Mesenchymal stem cell (in vitro differentiated cells and primary cell): ENCODE measurements at places on chromosomes 5 and 9.

GRCh38 chr9:93265301-93265971 is 81.5 kb downstream of the WNK2 start:
- no peak for DNase-seq
- H3K4me3 ChIP-seq, result no peak overlapping the region
- H3K27me3 ChIP-seq, result peaks cover 9% of the 10 kb centered on the region
- H3K36me3 ChIP-seq, result no peaks in the 10 kb centered on the region
- no peaks in the 10 kb centered on the region for H3K4me1 ChIP-seq

- H3K36me3 ChIP-seq, result peaks cover 10% of the 10 kb centered on the region
- H3K4me1 ChIP-seq, result peaks cover 10% of the 10 kb centered on the region
- H3K4me3 ChIP-seq, result no peak overlapping the region
- peak overlapping the region; percentile 5 for H3K27ac ChIP-seq
- H3K27me3 ChIP-seq, result no peaks in the 10 kb centered on the region
Observed at GRCh38 chr5:42993516-42994245, 46.4 kb downstream of the ANXA2R start.

DNA sequence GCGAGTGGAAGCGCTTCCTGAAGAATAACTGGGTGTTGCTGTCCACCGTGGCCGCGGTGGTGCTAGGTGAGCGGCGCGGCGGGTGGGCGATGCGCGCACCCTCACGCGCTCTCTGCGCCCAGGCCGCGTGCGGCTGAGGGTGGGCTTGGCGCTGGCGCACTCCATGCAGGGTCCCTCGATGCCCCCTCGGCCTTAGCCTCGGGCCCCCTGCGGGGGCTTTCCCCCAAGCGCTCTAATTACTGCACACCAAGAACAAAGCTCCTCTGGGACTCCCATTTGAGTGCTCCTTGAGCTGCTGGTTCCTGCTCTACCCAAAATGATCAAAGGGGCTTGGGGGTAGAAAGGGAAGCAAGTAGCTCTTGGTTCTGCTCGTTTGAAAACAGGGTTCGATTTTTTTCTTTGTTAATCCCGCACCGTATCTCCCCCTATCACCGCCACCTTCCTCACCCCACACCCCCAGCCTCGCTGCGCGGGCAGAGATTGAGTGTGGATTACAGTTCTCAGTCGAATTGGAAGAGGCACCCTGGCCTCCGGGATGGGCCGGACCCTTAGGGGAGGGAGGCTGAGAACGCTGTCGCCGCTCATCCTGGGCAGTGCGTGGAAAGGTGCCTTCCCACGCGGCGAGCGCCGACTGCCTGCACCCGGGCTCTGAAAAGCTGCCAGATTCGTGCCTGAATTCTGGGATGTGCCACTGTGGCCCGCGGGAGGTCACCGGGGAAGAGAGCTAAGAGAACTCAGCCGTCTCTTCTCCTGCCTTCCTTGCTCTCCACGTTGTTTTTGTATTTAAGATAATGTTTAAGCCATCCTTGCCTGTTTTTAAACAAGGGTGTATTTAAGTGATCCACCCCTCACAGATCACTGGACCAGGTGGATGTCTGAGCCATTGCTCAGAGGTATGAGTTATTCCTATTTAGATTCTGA is 697 bp downstream of the SLC1A1 start:
- H3K27me3 ChIP-seq, result no peaks in the 10 kb centered on the region
- H3K27ac ChIP-seq, result peak overlapping the region; percentile 43
- peaks cover 20% of the 10 kb centered on the region for H3K4me1 ChIP-seq

DNA sequence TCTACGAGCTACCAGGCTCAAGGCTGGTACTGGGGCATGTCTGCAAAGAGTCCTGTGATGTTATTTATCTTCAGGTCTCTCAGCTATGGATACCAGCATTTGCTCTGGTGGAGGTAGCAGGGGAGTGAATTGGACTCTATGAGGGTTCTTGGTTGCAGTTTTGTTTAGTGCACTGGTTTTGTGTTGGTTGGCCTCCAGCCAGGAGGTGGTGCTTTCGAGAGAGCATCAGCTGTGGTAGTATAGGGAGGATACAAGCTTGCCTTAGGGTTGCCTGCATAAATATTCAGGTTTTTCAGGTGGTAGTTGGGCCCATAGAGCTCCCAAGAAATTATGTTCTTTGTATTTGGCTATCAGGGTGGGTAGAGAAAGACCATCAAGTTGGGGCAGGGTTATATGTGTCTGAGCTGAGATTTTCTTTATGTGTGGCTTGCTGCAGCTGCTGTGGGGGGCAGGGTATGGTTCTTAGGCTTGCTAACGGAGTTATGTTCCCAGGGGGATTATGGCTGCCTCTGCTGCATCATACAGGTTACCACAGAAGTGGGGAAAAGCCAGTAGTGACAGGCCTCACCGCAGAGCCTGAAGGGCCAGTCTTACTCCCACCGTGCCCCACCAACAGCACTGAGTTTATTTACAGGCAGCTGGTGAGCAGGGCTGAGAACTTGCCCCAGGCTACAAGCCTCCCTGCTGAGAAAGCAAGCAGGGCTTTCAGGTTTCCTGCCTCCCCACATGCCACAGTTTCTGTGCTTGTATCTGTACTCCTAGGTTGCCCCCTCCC is 9.7 kb upstream of the RIOK2 start:
- H3K4me1 ChIP-seq, result no peaks in the 10 kb centered on the region
- no peaks in the 10 kb centered on the region for H3K27me3 ChIP-seq
- H3K36me3 ChIP-seq, result no peaks in the 10 kb centered on the region
- H3K4me3 ChIP-seq, result no peak overlapping the region
- DNase-seq, result peak; percentile 72
- peak overlapping the region; percentile 58 for H3K27ac ChIP-seq

- no peaks in the 10 kb centered on the region for H3K27me3 ChIP-seq
- DNase-seq, result no peak
- no peaks in the 10 kb centered on the region for H3K36me3 ChIP-seq
- no peak overlapping the region for H3K4me3 ChIP-seq
- H3K27ac ChIP-seq, result no peak overlapping the region
Observed at GRCh38 chr9:101587332-101588043, 7.3 kb downstream of the PPP3R2 start.

DNA sequence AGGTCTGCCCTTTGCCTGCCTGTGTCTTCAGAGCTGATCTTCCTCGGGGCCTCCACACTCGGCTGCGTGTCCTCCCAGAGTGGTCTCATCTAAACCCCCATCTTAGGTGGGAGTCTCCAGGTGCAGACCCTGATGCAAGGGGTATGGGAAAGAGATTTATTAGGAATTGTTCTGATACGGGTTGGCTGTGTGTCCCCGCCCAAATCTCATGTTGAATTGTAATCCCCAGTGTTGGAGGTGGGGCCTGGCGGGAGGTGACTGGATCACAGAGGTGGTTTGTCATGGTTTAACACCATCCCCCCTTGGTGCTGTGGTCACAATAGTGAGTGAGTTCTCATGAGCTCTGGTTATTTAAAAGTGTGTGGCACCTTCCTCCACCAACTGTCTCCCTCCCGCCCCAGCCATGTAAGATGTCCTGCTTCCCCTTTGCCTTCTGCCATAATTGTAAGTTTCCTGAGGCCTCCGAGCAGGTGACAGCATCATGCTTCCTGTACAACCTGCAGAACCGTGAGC is 208.4 kb downstream of the AOPEP start:
- H3K27me3 ChIP-seq, result no peaks in the 10 kb centered on the region
- DNase-seq, result no peak
- H3K36me3 ChIP-seq, result no peaks in the 10 kb centered on the region

DNA sequence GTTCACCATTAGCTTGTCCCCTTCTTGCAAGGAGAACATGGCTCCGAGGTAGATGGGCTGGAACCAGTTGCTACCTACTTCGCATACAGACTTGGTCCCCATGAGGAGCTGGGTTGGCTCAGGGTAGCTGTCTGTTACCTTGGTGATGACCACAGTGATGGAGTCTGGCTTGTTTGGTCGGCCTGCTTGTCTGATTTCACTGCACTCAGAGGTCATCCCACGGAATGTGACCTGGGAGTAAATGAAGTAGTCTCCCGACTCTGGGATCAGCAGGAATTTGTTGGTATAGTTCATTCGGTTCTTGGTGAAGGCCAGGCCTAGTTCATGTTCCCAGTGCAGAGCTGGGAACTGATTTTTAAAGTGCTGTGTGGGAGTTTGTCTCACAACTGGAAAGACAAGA is 15.3 kb downstream of the TNFSF15 start:
- no peak overlapping the region for H3K4me3 ChIP-seq
- no peak overlapping the region for H3K27ac ChIP-seq
- H3K4me1 ChIP-seq, result peaks cover 3% of the 10 kb centered on the region
- DNase-seq, result peak; percentile 52
- H3K36me3 ChIP-seq, result no peaks in the 10 kb centered on the region
